Activated CD8-positive, alpha-beta T cell treated with anti-CD3 and anti-CD28 coated beads for 36 hours (primary cell): ENCODE measurements at places on chromosomes 3 and 15. TPM values are rescaled to one million over a fixed set of nuclear protein-coding genes. Genes with fewer than 3 reads are reported as not detected.

The KCNMB3 gene
- 0.34 TPM for total RNA-seq

The CALML4 gene
- total RNA-seq: 7.3 TPM

The SST gene
- not detected for total RNA-seq

The SNTN gene
- not detected for total RNA-seq

The FBXL22 gene
- total RNA-seq: 0.63 TPM

The PIGZ gene
- 0.76 TPM for total RNA-seq

The SLC28A1 gene
- total RNA-seq: not detected

The ADCY5 gene
- not detected for total RNA-seq

The GOLGA8G gene
- not detected for total RNA-seq

The SLC7A14 gene
- total RNA-seq: not detected

The DNAH12 gene
- total RNA-seq: 0.07 TPM

The GABRR3 gene
- total RNA-seq: not detected

The ANKRD63 gene
- not detected for total RNA-seq

The C3orf70 gene
- total RNA-seq: 0.04 TPM

The TOPAZ1 gene
- total RNA-seq: not detected
